ENCODE measurements at places on chromosomes 2 and 18.

GRCh38 chr2:145495590-145495989, 975.7 kb upstream of the ZEB2 start:
- no peak for DNase-seq

GRCh38 chr2:8306530-8307351, 375.1 kb upstream of the ID2 start:
- no peak for DNase-seq

DNA sequence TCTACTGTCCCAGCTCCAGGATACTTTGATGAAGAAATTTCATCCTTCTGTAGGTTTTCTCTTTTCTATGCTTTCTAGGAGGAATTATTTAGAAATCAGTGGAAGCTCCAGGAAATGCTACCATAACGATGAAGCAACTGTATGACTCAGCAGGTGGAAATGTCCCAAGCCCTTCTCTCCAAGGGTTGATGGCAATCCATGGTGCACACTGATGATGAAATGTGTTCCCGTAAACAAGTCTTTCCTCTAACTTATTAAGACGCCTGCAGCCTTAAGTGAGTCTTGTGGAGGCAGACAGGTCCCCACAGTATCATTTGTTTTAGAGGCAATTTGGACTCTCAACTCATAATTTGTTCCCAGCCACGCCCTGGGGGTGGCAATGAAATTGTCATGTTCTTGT, 777.6 kb upstream of the SOX11 start:
- no peak for DNase-seq

- no peak for DNase-seq
These were observed 420.0 kb upstream of the ST6GAL2 start for GRCh38 chr2:107305966-107306365.

- DNase-seq = no peak
These were observed 7.5 kb downstream of the GDF7 start for GRCh38 chr2:20674309-20674965.

DNA sequence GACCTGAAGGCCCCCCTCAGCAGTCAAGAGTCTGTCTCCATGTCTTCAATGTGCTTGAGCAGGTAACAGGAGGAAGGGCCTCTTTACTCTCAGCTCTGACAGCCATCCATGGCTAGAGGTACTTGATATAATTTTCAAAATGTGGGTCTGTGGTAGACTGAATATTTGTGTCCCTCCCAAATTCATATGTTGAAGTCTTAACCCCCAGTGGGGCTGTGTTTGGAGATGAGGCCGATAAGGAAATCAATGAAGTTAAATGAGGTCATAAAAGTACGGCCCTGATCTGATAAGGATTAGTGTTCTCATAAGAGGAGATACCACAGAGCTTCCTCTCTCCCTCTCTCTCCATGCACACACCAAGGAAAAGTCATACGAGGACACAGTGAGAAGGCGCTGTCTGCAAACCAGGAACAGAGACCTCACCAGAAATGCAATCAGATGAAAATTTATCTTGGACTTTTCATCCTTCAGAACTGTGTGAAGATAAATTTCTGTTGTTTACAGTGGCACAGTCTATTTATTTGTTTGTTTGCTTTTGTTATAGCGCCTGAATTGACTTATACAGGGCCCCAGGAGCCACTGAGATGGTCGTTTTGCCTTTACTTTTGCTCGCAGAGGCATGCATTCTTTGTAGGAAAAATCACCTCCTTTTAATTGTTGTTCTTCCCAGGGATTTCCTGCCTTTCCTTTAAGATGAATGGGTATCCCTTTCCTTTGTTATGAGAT, 274.8 kb upstream of the TRIB2 start:
- DNase-seq = no peak

DNA sequence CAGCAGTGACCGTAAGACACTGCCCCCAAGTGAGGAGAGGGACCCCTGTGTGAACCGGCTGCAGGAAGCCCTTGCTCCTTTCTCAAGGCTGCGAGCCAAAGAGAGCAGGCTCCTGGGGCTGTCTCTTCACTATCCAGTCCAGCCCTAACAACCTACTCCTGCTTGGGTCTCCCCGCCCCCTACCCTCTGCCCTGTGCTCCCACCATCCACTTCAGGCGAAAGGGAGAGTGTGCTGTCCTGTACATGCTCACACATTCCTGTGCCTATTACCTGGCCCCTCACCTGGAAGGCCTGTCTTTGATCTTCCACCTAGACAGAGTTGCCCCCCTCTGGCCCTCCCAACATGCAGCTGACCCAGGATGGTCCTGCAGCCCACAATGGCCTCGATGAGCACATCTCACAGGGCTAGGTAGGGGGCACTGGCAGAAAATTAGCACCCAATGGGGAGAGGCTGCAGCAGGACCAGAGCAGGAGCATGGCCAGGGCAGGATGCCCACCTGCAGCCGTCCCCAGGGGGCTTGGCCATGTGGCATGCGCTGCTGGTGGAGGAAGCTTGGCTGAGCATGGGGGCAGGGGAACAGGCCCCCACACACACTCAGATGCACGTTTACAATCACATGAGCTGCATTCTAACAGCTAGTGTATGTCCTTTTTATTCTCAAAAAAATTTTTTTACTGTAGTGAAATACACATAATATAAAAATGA, 93.5 kb downstream of the POLR1A start:
- DNase-seq = no peak

DNA sequence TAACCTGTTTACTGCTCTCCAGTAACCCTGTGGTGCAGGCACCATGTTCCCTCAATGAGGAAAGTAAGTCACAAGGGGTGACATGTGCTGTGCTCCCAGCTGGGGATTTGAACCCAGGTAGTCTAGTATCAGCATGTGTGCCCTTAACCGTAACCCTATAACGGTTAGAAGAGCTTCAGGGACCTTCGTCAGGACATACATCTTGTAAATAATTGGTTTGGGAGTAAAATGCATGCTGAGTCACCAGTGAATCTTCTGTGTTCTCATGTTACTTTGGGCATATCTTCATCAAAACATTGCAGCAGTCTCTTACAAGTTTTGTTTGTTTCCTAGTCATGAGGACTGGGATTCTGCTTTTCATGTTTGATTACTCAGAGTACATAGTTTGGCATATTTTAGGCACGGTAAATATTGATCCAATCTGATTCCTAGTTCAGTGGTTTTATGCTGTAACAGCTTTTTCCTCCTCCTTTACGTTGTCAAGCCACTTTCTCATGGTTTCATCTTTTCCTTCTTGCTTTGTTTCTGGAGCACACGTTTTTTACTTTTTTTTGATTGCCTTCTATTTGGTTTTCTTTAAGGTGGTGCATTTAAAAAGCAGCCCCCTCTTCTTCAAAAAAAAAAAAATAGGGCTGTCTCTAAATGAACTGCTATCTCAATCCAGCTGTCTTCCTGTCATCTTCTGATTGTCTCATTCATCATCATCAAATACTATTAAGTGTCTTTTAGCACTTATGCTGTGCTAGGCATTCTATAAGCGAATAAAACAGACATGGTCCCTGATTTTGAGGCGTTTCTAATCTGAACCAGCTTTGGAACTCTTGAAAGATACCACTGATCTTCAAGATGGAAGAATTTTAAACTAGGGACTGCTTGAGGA, 50.4 kb downstream of the CLIP4 start:
- DNase-seq = no peak

DNA sequence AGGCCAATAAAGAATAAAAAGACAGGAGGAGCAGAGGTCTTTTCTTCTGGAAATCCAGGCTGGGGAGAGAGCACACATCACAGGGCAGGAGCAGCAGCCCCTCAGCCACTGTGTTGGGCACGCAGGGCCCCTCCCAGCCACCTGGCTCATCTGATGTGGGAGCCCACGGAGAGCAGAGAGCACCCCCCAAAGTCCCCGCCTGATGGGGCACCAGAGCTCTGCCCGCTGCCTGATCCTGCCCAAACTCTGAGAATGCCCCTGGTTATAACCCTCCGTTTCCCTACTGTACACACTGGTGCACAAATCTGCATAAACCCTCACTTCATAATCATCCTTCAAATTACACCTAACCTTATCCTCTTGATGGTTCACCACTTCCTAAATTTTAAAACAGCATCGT, 111.3 kb downstream of the HDAC4 start:
- DNase-seq = no peak

DNA sequence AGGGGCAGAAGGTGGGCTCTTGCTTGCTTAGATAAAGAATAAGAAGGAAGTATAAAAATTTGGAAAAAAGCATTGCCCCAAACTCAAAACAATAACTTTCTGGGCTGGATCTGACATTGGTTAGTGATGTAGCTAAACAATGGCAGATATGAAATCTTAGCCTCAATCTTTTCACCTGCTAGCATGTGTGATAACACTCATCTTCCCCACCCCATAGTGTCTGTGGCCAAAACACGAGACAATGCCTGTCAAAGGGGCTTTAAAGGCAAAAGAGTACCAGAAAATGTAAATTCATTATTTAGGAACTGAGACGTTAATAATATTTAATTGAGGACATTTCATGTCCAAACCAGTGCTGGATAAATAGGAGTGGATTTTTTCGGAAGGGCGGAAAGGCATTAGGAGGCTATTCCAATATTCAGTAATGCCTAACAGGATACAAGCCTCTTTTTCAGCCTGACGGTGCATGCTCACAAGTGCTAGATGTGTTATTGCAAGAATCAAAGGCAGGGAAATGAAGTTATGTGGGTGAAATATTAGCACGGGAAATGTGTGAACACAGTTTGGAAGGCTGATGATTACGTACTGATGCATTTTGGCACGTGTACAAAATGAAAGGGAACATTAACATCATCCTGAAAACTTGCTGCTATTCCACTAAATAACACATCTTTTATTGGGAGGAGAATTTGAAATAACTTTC, 395.7 kb downstream of the GALR1 start:
- DNase-seq = no peak

- DNase-seq = no peak
These were observed 37.3 kb downstream of the FHOD3 start for GRCh38 chr18:36334798-36335197.

- DNase-seq = no peak
These were observed 6.5 kb downstream of the TMEM37 start for GRCh38 chr2:119438128-119438656.

DNA sequence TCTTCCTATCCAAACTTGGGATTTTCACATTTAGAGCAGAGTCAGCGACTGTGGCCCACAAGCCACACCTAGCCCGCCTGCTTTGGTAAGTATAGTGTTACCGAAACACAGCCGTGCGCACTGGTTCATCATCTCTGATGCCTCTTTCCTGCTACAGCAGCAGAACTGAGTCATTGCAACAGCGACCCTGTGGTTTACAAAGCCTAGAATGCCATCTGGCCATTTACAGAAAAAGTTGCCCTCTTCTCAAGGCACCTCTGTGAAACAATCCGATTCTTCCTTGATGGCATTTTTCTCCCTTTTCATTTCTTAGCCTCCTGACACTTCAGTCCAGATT, 10.7 kb upstream of the IAH1 start:
- DNase-seq = no peak

DNA sequence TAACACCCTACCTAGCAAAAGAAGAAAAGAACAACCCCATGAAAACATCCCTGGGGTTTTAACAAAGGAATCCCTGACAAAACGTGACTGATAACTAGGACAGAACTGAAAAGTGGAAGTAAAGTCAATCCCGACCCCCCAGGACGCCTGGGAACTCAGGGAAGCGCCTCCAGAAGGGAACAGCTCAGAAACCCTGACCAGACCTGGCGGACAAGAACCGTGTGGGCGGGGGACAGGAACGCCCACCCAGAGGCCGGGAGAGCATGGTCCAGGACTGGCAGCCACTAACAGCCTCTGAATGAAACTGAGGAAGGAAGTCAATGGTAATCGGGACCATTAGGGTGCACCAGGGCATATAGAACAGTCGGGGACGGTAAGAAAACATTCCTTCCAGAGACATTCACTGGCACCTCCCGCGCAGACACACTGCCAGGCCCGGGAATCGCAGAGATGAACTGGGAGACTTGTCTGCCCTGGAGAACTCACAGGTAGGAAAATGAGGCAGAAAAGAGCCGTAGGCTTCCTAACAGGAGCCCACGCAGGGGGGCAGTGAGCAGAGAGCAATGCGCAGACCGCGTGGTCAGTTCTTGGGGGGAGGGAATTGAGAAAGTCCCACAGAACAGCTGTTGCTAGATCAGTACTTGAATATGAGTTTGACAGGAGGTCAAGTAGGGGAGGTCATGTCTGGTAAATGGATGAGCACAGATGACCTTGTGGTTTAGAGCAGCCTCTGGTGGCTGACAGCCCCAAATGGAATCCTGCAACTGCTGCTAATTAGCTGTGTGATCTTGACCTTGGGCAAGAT, 1.3 kb upstream of the TBC1D8 start:
- DNase-seq = no peak

DNA sequence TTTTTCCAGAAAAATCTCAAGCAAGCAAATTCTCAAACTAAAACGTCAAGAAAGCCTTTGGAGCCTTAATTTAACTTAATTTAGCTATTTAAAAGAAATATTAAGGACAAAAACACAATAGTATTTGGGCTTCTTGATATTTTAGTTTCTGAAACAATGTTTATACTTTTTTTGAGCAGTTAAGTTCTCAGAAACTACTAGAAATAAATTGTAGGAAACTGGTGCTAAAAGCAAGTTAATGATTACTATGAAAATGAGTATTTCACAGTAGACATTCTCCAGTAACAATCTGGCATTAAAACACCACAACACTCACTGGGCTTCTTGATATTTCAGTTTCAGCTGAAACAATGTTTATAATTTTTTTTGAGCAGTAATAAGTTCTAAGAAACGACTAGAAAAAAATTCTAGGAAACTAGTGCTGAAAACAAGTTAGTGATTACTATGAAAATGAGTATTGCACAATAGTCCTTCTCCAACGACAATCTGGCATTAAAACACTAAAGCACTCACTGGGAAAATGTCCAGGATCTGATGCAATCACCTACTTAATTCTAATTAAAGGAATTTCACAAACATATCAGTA, 45.1 kb downstream of the TRAK2 start:
- no peak for DNase-seq

GRCh38 chr2:180061546-180061945, 54.4 kb upstream of the CWC22 start:
- DNase-seq = no peak

GRCh38 chr2:219125225-219125885, 35.3 kb downstream of the NHEJ1 start:
- DNase-seq = no peak

- DNase-seq = no peak
These were observed 157.8 kb upstream of the CAPN13 start for GRCh38 chr2:30965022-30965531.

- no peak for DNase-seq
These were observed 2.5 kb downstream of the CHN1 start for GRCh38 chr2:175002547-175003274.

- DNase-seq = no peak
These were observed 68.9 kb downstream of the PRPF40A start for GRCh38 chr2:152648336-152648735.

DNA sequence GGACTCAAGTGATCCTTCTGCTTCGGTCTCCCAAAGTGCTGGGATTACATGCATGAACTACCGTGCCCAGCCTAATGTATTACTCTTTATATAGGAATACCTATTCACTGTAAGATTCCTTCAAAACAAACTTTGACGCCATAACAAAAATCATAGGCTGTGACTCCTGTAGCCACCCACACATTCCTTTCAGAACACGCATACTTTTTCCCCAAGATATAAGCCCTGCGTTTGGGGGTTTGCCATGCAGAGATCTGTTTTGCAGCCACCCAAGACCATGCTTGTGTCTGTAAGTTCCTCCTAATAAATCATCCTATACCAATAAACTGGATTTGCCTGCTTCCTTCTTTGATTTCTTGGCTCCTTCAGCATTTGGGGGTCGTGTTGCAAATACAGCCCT, 46.0 kb upstream of the STON1 start:
- no peak for DNase-seq

- no peak for DNase-seq
These were observed 86.8 kb downstream of the ESCO1 start for GRCh38 chr18:21513741-21514140.

GRCh38 chr2:242085941-242086621, 216.6 kb downstream of the RTP5 start:
- no peak for DNase-seq
